ENCODE measurements at places on chromosomes 16 and 17.

GRCh38 chr17:77857613-77858012 is 100.9 kb upstream of the TNRC6C start:
- no peak for DNase-seq

GRCh38 chr16:88192601-88193000 is 190.2 kb upstream of the ZNF469 start:
- DNase-seq: no peak

- no peak for DNase-seq
Measured at GRCh38 chr17:79887451-79887991, 48.3 kb upstream of the CBX4 start.

GRCh38 chr16:64417711-64418227 is 704.1 kb downstream of the CDH11 start:
- no peak for DNase-seq

GRCh38 chr17:65088621-65089360 is 32.3 kb upstream of the GNA13 start:
- no peak for DNase-seq

DNA sequence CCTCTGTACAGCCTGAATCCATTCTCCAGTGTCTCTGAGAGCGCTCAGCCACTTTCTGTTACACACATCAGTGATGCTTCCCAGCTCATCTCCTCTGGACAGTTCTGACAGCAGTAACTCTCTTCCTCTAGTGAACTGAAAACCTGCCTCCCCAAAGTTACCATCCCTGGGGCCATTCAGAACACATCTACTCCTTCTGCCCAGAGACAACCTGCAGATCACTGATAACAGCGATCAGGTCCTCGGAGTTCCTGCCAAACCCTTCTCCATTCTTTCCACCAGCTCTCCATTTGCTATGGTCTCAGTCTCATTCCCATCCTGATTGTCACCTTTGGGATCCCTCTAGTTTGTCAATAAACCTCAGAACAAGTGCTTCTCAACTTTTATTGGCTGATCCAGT is 7.3 kb downstream of the ZZEF1 start:
- no peak for DNase-seq

Data from stimulated activated CD4-positive, alpha-beta T cell treated with anti-CD3 and anti-CD28 coated beads, TNF-alpha, amount 100 ng/mL, for 24 hours (primary cell).